LHCN-M2 (cell line): ENCODE measurements at places on chromosomes 5 and 9. TPM values are rescaled to one million over a fixed set of nuclear protein-coding genes. Genes with fewer than 3 reads are reported as not detected.
A peak's percentile ranks its signal among the peaks of the same experiment; 100 is the strongest.

GRCh38 chr9:95820074-95820473 lies 55.4 kb upstream of the ERCC6L2 start:
- DNase-seq: no peak

DNA sequence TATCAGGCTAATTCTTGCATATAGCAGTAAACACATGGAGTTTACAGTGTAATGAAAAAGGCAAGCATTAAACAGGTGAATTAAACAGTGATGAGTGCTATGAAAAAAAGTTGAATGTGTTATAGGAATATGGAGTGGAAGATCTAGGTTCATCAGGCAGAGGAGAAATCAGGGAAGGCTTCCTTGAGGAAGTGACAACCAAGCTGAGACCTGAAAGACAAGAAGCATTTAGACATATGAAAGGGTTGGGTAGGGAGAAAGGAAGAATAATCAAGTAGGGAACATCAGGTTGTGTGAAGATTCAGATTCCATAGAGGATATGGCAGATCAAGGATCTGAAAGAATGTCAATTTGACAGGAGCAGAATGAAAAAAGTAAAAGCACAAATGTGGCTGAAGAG lies 612.5 kb downstream of the PRELID2 start:
- no peak for DNase-seq

- peak; percentile 18 for DNase-seq
These were observed 212.1 kb downstream of the SLF1 start for GRCh38 chr5:94830520-94830919.

DNA sequence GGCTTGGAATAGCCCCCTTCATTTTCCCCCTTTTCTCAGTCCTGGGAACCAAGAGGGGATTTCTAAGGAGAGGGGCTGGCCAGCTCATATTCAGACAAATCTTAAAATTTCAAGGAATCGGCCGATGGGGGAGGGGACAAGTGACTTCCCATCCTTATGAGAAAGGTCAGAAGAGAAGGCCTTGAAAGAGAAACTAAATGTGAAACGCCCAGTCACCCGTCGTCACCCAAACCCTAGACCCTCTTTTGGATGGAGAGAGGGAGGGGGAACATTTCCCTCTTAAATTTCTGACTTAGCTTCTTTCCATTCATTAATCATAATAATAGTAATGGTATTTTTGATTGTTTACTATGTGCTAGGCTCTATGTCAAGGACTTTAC lies 850 bp upstream of the CCL19 start:
- no peak for DNase-seq

DNA sequence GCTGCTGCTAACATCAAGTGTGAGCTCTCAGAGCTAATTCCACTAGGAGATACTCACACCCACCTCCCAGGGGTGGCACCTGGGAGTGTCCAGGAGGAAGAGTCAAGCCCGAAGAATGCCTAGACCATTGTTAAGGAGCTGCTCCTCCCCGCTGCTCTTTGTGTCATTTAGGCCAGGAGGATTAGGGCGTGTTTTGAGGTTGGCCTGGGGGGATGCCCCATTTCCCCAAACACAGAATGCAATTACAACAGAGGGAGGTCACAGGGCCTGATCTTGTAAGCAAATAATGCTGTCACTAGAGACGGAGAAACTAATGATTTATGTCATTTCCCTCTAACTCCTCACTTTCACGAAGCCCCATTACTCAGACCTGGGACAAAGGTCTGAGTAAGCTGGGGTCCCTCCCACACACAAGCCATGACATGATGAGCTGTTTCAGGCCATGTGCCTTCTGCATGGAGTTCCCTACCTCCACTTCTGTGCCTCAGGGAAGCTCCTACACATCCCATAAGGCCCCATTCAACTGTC lies 312.5 kb downstream of the ACTL7B start:
- DNase-seq: no peak

GRCh38 chr9:85522459-85523092 lies 219.2 kb downstream of the AGTPBP1 start:
- DNase-seq: no peak

DNA sequence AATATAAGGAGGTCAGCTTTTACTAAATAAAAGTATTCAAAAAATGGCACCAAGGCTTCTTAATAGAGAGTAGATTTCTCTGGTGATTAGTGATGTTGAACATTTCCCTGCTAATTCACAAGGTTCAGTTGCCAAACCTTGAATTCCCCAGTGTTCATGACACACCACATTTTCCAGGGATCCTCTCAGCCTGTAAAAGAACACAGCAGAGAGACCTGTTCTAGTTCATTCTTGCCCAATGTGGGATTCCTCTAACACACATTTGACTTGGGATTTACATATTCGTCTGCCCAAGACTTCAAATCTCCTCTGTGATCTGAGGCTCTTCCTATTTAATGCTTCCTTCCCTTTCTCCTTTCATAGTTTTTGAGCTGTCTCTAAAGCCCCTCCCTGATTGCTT lies 273.2 kb upstream of the CDH9 start:
- peak; percentile 65 for DNase-seq

DNA sequence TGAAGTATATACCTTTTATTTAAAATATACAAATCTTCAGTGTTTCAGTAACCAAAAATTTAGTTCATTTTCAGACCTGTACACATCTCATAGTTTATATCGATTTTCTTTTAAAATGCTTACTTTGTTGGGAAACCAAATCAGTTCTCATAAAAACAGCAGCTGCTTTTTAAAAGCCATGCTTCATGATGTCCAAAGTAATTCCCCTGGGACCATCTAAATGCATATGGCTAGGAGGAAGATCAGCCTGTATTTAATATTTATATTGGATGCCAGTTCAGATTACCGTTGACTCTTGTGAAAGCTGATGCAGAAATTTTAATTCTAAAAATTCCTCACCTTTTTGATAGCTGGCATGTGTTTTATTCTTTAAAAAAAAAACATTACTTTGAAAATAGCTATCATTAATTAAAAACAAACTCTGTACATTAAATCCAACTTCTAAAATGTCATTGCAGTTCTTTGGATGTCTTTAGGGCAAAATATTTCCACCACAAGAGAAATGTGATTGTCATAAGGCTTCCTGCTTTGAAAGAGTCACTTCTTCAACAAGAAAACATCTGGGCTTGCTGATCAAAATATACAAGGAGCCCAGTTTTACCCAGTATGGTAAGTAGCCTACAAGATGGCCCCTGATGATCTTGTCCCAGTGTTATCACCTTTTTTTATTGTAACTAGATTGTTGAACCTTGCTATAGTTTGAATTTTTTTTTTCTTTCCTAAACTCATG lies 1242.9 kb upstream of the CDH6 start:
- DNase-seq: no peak

DNA sequence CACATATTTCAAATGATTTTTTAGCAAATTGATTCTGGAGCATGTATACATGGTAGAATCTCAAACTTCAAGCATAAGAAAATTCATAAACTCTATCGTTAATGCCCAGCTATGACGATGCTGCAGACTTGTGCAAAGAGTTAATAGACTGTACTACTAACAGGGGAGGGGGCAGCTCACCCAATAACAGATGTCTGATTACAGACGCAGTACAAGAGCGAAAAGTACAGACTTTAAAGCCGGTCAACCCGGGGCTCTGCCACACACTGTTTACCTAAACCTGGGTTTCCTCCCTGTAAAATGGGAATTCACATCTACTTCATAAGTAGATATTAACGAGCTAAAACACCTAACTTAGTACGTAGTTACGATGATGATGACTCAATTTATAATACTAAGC lies 651 bp downstream of the TRIM23 start:
- no peak for DNase-seq

GRCh38 chr5:53368966-53369605 lies 111.3 kb upstream of the FST start:
- no peak for DNase-seq

DNA sequence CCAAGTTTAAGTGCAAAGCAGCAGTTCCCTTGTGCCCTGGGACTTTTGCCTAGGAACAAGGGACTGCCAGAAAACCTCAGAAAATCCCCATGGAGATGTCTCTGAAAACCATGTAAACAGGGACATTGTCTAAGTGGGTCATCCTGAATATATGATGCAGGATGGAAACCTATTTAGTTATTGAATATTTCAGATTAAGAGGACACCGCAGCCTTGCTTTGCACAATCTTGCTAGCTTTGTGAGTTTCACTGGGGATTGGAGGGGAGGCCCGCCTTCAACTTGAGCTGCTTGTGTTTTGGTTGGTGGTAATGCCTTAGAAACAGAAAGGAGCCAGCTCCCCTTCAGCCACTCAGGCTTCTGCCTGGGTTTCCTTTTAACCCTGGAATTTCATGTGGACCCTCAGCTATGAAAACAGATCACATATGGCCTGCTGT lies 112.8 kb downstream of the C9orf152 start:
- no peak for DNase-seq

DNA sequence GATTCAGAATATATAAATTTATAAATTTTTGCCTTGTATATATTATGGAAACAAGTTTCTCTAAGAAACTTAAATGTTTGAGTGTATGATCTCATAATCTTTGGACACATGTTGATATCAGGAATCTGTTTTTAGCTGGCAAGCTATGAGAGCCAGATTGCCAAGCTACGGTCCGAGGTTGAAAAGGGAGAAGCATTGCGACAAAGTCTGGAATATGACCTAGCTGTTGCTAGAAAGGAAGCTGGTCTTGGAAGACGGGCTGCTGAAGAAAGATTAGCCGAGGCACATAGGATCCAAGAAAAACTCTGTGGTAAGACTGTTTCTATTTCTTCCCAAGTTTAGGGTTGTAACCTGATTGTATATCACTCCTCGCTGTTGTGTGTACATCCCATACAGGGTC lies 25.9 kb downstream of the CCDC171 start:
- DNase-seq: no peak

DNA sequence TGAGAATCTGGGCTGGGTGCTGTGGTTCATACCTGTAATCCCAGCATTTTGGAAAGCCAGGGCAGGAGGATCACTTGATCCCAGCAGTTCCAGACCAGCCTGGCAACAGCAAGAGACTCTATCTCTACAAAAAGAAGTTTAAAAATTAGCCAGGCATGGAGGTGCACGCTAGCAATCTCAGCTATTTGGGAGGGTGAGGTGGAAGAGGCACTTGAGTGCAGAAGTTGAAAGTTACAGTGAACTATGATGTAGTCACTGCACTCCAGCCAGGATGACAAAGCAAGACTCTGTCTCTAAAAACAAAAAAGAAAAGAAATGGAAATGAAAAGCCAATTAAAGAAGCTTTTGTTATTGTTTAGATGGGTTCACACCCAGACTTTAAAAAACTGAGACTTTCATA lies 131.6 kb upstream of the RASA1 start:
- DNase-seq: no peak

GRCh38 chr5:76601470-76601869 lies 21.7 kb downstream of the F2RL2 start:
- peak; percentile 65 for DNase-seq

- peak; percentile 95 for DNase-seq
These were observed 21.4 kb downstream of the TMEM245 start for GRCh38 chr9:109098171-109098959.

- no peak for DNase-seq
These were observed 110.4 kb upstream of the SARDH start for GRCh38 chr9:133848471-133849109.

GRCh38 chr5:170986598-170986997 lies 124.8 kb downstream of the RANBP17 start:
- peak; percentile 0 for DNase-seq

DNA sequence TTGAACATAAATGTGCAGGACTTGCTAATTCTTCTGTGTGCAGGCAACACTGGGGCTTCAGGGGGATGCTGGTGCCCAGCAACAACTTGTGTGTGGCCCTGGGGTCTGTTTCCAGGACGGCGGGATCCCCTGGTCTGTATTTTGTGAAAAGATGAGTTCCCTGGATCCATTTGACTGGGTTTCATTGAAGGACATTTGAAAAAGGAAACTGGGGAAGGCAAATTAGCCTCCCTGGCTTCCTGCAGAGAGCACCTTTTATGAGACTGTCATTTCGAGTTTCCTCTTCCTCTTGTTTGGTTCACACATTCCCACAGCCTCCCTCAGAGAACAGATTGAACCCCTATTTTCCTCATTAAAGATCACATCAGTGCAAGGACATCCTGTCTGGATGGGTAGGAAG lies 63.1 kb downstream of the FOXI1 start:
- DNase-seq: no peak

DNA sequence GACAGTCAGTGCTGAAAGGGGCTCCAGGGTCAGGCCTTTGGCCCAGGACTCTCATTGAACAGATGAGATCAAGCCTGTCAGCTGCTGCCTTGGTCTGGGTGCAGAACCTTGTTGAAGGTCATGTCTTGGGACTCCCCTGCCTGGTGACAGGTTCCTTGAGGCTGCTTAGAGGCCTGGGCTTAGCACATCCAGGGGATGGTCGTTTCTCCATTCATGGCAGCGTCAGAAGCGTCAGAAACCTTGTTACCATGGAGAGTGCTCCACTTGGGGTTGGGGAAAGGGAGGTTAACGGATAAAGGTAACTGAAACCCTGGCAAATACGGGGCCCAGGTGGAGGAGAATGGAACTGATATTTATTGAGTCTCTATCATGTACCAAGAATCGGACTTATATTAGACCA lies 8.8 kb downstream of the ARPC5L start:
- DNase-seq: no peak

GRCh38 chr5:66209350-66209749 lies 65.2 kb downstream of the SREK1 start:
- peak; percentile 37 for DNase-seq

GRCh38 chr9:37033682-37034304 lies at the start of gene PAX5:
TSS of gene PAX5 (minus strand) at chr9:37034268. CDS start at chr9:37034031, 237 bp downstream.
- DNase-seq: no peak

GRCh38 chr5:110167384-110167783 lies 477.7 kb downstream of the MAN2A1 start:
- no peak for DNase-seq

GRCh38 chr5:118891252-118891651 lies 97.1 kb downstream of the DTWD2 start:
- DNase-seq: peak; percentile 31

- DNase-seq: no peak
These were observed 50.7 kb downstream of the PRRC1 start for GRCh38 chr5:127568166-127568565.

DNA sequence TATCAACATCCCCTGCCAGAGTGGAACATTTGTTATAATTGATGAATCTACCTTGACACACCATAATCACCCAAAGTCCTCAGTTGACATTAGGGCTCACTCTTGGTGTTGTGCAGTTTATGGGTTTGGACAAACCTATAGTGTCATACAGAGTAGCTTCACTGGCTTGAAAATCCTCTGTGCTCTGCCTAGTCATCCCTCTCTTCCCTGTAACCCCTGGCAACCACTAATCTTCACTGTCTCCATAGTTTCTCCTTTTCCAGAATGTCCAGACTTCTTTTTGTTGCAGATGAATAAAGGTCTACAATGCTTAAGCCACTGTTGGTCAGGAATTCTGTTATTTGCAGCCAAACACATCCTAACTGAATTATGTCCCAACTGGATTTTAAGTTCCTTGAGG lies 22.5 kb upstream of the SUB1 start:
- DNase-seq: peak; percentile 19

UTP15 gene
- total RNA-seq: 28.3 and 31.6 TPM in 2 replicates

SLC45A2 gene
- 0.19 TPM in 1 of 2 replicates, not detected in the other for total RNA-seq

ZFP2 gene
- total RNA-seq: 0.64 and 0.92 TPM in 2 replicates

ARL14EPL gene
- 0.40 TPM in 1 of 2 replicates, not detected in the other for total RNA-seq

PDCD1LG2 gene
- 18.3 and 20.6 TPM in 2 replicates for total RNA-seq

HAND1 gene
- not detected in 2 replicates for total RNA-seq

CRB2 gene
- total RNA-seq: not detected in 2 replicates

NIPAL4 gene
- not detected in 2 replicates for total RNA-seq

PTGER4 gene
- 51.9 and 62.8 TPM in 2 replicates for total RNA-seq

IL4 gene
- total RNA-seq: not detected in 2 replicates
